ENCODE measurements at places on chromosomes 6 and 20. TPM values are rescaled to one million over a fixed set of nuclear protein-coding genes. Genes with fewer than 3 reads are reported as not detected.

SLC22A16 gene
- not detected for total RNA-seq

CD93 gene
- not detected for total RNA-seq

OXT gene
- total RNA-seq: not detected

C20orf144 gene
- total RNA-seq: not detected

GPANK1 gene
- 11.1 TPM for total RNA-seq

Data from A549 treated with Mapracorat at 1 μM for 4 hours (cell line).